ENCODE measurements at places on chromosomes 2 and 18.
A peak's percentile ranks its signal among the peaks of the same experiment; 100 is the strongest.

- no peak for DNase-seq
These were observed 336.6 kb upstream of the CWC22 start for GRCh38 chr2:180343528-180344345.

DNA sequence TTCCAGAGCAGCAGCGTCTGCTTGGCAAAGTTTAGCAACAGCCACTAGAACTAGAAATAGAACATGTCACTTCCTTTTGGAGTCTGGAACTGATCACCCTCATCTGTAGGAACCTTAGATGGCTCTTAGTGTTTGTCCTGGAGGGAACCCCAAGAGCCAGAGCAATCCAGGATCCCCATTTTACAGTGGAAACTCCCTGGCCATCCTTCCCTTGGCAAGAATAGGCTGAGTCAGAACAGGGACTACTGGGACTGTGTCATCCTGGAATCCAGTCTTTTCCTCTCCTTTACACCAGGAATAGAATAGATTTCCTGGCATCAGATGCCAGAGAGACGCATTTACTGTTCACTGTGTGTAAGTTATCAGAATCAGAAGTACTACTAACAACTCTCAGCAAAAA is 33.2 kb upstream of the GRHL1 start:
- peak; percentile 64 for DNase-seq

GRCh38 chr2:73837847-73838585 is 9.3 kb downstream of the STAMBP start:
- no peak for DNase-seq

DNA sequence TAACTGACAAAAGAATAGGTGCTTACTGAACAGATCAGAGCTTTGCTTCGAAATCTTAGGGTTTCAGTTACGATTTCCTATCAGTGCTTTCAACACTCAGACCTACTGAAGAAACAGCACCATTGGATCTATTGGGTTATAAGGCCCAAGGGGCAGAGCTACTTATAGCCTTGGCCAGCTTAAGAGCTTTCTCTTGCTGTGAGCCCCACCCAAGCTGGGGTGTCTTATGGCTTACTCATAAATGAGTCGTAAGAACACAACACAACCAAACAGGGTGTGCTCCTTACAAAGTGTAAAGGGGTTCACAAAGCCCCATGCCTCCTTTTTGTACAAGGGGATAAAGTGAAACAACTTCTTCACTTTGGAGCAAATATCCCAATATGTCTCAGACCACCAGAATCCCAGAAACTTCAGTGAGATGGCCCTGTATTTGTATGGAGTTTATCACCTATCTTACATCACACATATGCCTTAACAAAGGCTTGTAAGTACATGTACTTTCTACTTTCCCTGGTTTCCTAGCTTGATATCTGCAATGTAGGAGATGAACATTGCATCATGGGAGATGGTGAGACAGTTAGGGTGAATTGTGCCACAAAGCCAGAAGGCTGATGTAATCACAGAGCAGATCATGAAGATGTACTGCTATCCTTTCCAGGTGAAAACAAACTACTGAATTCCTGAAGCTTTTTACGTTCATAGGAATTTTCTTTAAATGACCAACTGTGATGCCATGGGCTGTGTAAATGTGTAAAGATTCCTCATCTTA is 115.5 kb upstream of the GLI2 start:
- no peak for DNase-seq

GRCh38 chr18:78976765-78977636 is 2.6 kb upstream of the SALL3 start:
- DNase-seq = no peak

GRCh38 chr2:209121691-209122090 is 302.2 kb upstream of the MAP2 start:
- no peak for DNase-seq

GRCh38 chr2:29368659-29369040 is 253.4 kb downstream of the CLIP4 start:
- DNase-seq = no peak

- DNase-seq = no peak
These were observed 125.5 kb downstream of the TFCP2L1 start for GRCh38 chr2:121159291-121160071.

DNA sequence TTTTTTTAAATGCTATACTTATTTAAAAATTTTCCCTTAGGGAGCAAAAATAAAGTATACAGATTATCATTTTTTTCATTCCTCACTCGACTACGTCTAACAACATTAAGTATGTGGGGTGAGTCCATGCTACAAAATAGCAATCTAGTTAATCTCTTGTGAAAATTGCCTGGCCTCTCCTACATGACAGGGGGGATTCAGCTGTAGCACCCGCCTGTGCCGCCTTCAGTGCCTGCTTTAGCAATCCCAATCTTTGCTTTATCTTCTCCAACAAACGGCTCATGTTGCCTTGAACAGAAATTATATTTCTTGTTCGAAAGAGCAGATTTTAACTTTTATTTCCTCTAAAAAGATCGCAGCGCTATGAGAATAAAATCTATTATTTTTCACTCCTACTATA is 2.4 kb upstream of the SOX11 start:
- DNase-seq = no peak
